ENCODE measurements at places on chromosomes 3 and 15. TPM values are rescaled to one million over a fixed set of nuclear protein-coding genes. Genes with fewer than 3 reads are reported as not detected.

- DNase-seq = no peak
Observed at GRCh38 chr3:13571831-13572750, 23.2 kb downstream of the FBLN2 start.

DNA sequence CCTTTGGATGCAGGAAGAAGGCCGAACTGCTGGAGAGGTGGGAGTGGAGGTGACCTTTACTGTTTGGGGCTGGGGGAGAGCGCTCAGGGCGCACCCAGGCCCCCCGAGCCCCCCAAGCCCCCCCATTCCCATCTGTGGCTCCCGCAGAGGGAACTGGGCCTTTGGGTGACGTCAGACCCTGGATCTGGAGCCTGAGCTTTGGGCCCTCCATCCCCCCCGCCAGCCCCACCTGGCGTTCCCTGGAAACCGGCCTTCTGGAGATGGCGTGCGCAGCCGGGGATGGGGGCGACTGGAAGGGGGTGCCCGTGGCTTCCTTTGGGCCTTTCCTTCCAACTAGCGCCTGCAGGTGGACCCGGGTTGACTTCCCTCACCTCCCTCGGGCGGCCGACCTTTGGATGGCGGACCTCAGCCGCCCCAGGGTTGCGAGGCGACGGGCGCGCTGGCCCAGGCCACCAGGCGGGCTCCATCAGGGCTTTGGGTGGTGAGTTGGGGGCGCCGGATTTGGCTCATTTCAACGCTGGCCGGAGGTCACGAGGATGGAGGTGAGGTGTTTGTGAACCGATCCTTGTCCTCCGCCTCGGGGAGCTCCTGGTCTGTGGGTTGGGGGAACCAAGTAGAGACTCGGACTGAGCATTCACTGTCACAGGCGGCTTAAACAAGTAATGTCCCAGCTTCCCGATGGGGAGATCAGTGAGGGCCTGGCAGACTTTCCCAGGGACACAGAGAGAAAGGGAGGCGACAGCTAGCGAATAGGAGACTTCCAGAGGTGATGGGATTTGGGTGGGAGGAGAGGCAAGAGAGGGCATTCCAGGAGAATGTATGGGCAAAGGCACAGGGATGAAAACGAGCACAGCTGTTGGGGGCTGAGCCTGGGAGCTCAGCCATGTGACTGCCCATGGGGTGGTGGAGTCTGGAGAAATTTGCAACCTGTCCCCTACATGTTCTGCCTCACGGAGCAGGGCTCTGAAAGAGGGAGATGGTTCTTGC lies 709 bp downstream of the SCAMP5 start:
- peak; percentile 61 for DNase-seq

DNA sequence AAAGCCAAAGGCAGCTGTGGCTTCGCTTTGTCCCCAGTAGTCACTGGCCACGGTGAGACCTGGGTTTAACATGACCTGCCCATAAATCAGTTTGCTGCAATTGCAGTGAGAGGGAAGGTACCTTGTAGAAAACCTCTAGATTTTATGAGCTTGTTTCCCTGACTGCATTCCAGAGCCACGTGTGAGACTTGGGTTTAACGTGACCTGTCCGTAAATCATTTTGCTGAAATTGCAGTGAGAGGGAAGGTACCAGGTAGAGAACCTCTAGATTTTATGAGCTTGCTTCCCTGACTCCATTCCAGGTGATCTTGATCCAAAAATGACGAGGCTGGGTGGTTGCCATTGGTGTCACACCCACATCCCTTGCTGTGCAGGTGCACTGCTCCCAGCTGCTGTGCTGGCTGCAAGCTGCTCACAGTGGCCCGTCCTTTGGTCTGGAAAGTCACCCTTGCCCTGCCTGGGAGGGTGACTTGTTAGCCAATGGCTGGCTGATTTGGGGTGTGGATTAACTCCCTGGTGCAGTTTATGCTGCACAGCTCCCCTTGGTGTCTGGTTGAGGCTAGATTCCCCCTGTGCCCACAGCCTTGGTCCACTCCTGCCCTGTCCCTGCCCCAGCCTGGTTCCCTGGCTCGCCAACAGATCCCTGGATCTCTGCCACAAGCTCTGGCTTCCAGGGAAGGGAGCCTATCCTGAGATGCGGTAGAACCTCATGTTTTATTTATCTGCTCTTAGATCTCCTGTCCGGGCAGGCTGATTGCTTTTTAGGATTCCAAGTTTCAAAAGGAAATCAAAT lies 192.7 kb upstream of the CTDSPL start:
- no peak for DNase-seq

- peak; percentile 28 for DNase-seq
Observed at GRCh38 chr15:100191161-100191560, 150.6 kb downstream of the ADAMTS17 start.

DNA sequence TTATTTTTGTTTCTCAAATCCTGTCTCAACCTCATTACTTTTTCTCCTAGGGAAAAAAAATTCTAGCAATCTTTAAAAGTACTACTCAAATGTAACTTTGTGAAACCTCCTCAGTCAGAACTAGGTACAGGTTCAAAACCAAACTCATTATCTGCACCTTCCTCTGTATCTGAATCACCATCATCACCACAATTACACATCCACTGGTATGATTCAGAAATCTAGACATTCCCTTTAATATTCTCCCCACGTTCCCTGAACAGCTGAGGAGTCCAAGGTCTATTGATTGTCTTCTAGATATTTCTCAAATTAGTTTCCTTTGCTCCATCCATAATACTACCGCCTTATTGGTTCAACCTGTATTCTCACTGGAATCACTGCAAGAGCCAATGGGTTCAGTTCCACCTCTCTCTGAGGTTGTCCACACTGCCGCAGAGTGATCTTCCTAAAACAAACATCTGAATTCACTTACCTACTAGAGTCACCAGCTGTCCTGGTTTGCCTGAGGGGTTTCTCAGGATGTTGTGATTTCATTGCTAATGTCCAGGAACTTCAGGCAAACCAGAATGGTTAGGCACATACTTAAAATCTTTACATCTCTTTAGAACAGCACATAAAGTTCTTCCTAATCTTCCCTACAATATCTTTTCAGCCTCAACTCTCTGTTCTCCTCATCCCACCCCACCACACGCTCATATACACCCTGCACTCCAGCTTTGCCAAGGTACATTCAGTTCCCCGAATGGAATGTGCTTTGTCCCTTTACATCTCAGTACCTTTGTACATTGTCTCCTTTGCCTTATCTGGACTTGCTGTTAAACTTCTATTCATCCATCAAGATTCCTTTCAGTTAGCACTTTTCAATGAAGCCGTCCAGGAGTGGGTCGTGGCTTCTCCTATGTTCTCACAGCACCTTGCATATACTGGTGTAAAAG lies 24.2 kb downstream of the ATP13A4 start:
- DNase-seq = no peak

DNA sequence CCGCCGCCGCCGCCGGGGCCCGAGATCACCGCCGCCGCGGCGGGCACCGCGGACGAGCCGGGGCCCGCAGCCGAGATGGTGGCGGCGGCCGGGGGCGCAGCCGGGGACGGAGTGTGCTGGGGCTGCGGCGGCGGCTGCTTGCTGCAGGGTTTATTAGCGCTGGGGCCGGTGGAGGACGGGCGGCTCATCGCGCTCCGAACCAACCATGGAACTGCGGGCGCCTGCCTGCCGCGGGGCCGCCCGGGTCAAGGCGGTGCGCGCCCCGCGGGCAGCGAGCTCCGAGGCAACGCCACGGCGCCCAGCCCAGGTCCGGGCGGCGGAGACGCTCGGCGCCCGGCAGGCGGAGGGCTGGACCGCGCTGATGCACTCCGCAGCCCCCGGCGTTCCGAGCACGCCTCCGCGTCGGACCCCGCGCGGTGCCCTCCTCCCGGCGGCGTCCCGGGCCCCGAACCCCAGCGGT lies 277 bp downstream of the SIAH2 start:
- DNase-seq = no peak

DNA sequence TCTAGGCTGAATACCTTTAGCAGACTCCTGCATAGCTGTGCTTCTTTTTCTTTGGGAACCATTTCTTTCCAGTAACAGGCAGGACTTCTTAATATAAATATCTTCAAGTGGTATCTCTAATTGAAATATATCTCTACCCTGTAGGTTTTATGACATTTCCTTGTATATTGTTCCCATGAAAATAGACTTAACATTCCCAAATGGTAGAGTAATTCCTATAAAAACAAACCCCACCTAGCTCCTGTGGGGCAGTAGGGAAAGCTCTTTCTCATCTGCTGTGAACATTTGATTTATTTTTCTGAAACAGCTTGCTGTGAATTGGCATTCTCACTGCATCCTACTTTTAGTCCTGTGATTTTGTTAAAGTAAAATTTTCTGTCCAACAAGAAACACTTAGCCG lies 20.8 kb downstream of the SELENOT start:
- no peak for DNase-seq

DNA sequence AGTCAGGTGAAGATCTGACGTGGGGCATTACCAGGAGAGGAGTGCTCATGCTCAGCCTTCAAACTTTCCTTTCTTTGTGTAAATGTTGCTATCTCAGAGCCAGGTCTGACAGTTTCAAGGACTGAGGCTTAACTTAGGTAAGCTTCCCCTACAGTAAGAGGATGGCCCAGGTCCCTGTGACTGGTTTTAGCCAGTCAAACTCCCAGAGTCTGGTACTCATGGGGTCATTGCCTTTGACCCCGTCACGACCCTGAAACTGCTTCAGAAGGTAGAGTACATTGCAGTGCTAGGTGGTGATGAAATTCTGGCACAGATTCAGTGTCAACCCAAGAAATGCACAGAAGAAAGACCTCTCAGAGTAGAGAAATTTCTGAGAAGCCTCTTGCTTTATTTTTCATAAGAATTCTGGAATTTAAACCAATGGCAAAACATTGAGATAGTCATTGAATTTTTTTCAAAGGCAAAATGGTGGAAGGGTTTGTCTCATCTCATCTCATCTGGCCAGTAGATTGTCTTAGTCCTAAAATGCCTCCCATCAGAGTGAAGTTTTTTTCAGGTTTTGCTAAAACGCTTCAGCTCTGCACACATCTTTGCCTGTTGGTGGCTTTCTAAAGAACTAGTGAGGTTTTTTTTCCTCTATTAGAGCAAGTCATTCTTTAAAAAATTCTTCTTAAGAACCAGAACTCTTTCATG lies 23.1 kb downstream of the ZBTB38 start:
- DNase-seq = no peak

DNA sequence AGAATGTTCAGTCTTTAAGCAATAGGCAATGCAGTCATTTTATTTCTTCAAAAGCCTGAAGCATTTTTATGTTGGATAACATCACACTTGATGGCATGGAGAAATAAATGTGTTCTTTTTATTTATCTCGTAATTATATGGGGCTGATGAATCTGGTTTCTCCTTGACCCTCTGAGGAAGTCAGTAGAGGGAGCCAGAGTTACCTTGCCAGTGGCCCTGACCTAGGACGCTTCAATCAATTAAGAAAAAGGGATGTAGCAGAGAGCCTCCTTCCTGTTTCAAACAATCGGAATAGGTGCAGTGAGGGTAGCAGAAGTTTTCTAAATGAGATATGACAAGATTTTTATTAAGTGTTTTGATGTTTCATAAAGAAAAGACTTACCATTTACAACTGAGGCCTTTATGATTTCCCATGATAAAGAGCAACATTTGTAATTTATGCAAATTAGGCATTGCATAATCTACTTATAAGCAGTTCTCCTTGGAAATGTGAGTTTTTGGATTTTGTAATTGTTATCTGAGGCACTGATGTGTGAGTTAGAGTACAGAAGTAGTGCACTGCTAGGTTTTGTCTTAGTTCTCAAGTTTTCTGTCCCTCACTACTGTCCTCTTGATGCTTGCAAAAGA lies 129.1 kb downstream of the RAP2B start:
- no peak for DNase-seq

- DNase-seq = no peak
Observed at GRCh38 chr3:142459929-142460328, 12.1 kb upstream of the XRN1 start.

- no peak for DNase-seq
Observed at GRCh38 chr15:58046467-58046866, 19.0 kb downstream of the ALDH1A2 start.

- no peak for DNase-seq
Observed at GRCh38 chr3:81790117-81790516, 28.7 kb upstream of the GBE1 start.

DNA sequence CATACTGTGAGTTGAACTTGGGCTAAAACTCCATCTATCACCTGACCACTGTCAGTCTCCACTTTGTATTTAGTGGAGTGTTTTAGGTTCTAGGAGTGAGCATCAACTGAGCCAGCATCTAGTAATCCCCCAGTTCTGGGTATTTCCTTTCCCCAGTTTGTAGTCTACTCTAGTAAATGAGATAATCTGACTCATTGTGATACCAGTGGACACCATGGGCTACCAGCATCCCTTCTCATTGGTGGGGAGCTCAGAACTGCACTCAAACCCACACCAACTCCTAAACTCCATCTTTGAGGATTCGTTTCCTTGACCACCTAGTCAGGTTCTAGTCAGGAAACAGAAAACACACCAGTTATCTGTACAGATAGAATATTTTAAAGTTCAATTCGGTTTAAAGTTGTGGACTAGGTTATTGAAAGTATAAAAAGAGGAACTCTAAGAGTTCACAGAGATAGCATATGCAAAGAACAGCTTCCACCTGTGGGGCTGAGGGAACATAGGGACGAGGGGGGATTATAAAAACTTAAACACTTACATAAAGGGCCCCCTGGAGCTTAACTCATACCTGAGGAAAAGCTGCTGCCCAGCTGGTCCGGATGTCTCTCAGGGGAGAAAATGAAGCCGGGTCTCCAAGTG lies 36.0 kb downstream of the LEO1 start:
- no peak for DNase-seq

DNA sequence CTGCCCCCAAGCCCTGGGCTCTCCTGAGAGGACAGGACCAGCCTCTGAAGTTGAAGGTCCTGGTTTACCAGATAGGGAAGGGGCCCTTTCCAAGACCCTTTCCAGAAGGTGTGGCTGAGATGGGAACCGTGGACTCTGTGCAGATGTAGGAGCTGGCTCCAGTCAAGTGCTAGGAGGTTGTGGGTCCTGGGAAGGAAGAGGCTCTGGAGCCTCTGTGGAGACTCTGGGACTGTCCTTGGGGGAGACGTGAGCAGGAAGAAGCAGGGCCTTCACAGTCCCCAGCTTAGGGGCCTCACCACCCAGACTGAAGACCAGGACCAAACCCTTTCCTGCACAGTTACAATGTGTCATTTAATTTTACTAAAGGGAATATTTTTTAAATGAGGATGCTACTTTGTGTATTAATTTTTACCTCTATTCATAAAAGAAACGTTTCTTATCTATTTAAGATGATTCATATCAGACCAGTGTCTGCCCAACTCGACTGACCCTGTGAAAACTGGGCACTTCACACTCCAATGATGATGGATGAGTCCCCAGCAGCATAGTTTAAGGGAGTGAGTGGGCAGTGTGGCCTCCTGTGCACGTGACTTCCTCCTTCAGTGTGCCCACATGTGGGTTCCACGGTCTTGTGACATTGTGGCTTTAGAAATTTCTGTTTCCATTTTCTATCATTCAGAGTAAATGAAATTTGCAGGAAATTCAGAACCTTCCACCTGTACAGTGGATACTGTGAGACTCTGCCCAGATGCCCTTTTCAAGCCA lies 10.9 kb downstream of the CCR5AS start:
- DNase-seq = no peak

The BTLA gene
- 0.45 TPM for total RNA-seq

The EOMES gene
- total RNA-seq = 0.98 TPM

The CELF6 gene
- total RNA-seq = 3.3 TPM

The NKIRAS1 gene
- 10.8 TPM for total RNA-seq

The CPB1 gene
- 5.0 TPM for total RNA-seq

The KCTD6 gene
- total RNA-seq = 13.7 TPM

The MAGEL2 gene
- total RNA-seq = 0.45 TPM
